ENCODE measurements at places on chromosomes 5 and 9. TPM values are rescaled to one million over a fixed set of nuclear protein-coding genes. Genes with fewer than 3 reads are reported as not detected.
A peak's percentile ranks its signal among the peaks of the same experiment; 100 is the strongest.

FRMD3 gene
- 0.30 TPM for total RNA-seq

GFI1B gene
- total RNA-seq: not detected

UGCG gene
- total RNA-seq: 22.4 TPM

SPATA31A3 gene
- total RNA-seq: not detected

DEPDC1B gene
- 20.5 TPM for total RNA-seq

SPARC gene
- not detected for total RNA-seq

GRCh38 chr5:54717870-54718269, 200.3 kb downstream of the SNX18 start:
- peak; percentile 74 for DNase-seq

DNA sequence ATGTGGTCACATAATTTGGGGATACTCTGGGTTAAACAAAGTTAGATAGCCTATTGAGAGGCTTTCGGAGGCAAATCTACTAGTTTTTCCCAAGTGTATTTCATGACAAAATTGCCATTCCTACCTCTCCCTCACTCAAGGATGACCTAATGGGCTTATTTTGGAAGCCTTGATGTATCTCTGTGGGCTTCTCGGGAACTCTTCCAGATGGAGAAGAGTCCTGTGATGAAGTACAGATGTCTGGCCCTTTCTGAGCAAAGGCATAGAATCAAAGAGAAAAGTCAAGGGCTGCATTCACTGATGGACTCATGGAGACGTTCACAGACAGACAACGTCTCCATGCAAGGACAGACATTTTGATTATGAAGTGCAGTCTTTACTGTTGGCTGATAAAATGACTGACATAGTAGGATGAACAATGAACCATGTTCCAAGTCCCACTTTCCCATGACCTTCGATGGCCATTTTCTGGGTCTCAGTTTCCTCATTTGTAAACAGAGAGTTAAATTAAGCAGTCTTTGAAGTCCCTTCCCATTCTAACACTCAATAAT, 347.2 kb upstream of the CD180 start:
- DNase-seq: no peak

DNA sequence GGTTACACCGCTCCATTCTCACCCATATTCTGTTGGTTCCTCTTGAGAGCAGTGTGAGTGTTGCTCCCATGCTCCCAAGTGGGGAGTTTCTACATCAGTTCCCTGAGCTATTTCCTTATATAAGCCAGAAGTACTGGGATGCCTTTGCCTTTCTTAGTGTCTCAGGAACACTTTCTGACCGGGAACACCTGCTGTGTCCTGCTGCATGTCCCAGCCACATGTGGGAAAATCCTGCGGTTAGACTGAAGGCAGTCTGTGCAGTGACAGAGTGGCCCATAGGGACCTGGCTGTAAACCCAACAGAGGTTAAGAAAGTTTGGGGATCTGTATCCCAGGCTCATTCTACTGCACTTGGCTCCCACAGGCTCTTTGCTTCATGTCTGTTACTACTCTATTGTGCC, 126.0 kb downstream of the EGFLAM start:
- no peak for DNase-seq

GRCh38 chr9:122059214-122059954, 33.7 kb downstream of the TTLL11 start:
- DNase-seq: no peak

GRCh38 chr5:123035360-123035917, 1.1 kb downstream of the PPIC start:
- no peak for DNase-seq

GRCh38 chr5:1950708-1951103, 68.0 kb upstream of the IRX4 start:
- DNase-seq: no peak

DNA sequence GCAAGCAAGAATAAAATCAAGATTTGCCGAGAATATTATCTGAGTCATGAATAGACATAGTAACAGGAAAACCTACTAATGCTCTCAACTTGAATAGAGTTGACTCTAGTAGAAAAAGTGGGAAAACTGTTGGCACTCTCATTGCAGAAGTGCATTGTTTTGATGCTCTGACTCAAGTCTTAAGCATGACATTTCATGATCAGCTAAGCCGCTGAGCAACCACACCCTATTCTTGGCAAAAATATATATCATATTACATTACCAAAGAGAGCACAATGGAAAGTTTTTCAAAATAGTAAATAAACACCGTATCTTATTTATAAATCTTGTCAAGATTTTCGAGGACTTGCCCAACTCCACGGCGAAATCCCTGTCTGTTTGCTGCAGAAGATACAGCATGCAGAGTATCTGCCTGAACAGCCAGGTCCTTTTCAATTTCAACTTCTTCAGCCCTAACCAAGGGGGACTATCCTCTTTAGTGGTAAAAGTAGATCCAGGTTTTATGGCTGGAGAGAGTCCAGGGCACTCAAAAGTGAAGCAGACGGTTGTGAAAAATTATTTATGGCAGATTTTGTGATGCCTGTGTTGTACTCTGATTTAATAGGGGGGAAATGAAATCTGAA, 13.9 kb upstream of the ADAMTSL1 start:
- no peak for DNase-seq

DNA sequence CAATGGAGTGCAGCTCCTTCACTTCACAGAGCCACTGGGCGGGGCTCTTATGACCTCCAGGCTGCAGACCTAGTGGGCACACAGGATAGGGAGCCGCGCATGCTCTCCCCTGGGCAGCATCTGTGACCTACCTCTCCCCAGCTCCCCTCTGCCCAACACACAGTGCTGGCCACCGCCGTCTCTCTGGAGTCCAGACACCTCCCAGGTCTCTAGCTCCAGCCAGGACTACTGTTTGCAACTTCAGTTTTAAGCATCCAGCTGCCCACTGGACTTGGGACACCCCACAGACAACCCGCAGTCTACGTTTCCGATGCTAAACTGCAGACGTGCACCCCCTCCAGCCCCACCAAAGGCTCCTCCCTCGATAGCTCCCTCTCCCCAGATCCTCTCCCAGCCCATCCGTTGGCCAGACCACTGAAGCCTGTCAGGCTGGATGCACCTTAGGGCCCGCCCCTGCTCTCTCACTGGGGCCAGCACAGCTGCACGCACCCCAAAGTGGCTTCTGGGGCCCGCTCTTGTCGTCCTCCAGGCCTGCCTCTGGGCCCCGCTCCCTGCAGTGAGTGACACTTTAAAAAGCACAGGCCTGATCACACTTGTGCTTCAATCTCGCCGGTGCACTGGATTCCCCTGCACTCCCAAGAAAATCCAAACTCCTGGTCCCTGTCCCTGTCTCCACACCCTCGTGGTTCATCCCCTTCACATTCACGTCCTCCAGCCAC, 11.3 kb downstream of the FLT4 start:
- no peak for DNase-seq

- no peak for DNase-seq
Measured at GRCh38 chr5:175253597-175253996, 190.4 kb downstream of the DRD1 start.

DNA sequence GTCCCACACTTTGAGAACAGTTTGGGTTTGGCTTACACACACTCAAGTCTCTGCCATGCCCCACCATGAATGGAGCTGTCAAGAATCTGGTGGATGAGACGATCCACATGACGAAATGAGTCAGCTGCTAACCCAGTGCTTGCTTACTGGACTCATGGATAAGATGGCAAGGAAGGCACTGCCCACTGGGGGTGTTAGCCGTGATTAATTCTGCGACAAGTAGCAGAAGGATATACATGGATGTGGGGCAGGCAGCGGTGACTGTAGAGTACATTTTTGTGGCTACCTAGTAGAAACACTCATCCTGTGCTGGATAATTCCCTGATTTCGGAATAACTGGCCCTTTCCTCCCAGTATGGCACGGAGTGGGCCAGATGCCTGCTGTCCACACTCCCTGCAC, 77.5 kb downstream of the SPATA31C2 start:
- DNase-seq: no peak

- no peak for DNase-seq
Measured at GRCh38 chr9:80538976-80539375, 967.2 kb downstream of the TLE4 start.

- peak; percentile 83 for DNase-seq
Measured at GRCh38 chr9:97397220-97397619, 14.7 kb upstream of the TDRD7 start.

- no peak for DNase-seq
Measured at GRCh38 chr9:111400564-111400898, 70.5 kb upstream of the OR2K2 start.

DNA sequence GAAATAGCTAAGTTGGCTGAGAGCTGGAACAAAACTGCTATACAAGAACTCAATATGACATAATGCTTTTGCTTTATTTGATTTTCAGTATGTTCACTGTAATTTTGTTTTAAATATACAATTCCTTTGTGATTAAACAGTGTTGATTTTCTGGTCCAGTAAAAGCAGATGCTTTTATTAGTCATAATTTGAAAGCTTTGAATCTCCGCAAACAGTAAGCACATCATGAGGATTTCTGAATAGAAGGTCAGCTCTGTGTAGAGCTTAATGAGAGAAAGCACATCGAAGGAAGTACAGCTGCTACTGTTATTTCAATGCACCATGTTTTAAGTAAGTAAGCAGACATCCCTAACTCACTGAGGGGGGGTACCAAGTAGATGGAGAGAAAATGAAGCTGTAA, 701.3 kb upstream of the ACO1 start:
- no peak for DNase-seq

DNA sequence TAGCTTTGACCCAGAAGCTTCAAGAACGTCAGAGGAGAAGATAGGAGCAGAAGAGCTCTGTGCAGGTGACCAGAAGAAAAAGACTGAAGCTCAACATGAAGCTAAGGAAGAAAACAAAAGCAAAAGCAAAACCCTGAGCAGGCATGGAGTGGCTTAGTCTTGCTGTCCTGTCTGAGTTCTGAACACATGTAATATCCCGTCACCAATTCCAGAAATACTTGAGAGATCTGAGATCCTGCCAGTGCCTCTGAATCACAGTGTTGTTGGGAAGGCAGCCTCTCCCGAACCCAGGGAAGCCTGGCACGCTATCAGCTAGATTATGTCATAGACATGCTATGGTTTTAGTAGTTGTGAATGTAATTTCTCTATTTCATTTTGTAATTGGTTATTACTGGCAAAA, 235.7 kb downstream of the ICE1 start:
- no peak for DNase-seq

DNA sequence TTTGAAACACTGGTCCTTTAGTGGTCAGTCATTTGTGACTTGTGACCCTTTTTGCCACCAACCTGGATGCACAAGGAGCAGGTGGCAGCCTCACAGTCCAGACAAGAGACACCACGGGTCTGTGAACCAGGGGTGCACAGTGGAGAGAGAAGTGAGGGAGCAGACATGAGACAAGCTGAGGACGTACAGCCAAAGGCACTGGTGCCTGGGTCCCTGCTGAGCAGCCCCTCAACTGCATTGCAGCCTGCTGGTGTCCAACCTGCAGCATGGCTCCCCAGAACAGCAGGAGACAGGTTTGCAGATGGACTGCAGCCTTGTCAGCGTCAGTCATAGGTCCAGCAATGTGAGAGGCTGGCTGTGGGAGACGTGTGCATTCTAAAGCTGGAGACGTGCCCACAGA, 124.2 kb upstream of the FSTL4 start:
- no peak for DNase-seq

GRCh38 chr9:105062222-105062855, 134.4 kb upstream of the ABCA1 start:
- no peak for DNase-seq

- DNase-seq: no peak
Measured at GRCh38 chr9:136545692-136545964, 220 bp downstream of the NOTCH1 start.

- DNase-seq: peak; percentile 73
Measured at GRCh38 chr5:176608937-176609723, 826 bp downstream of the GPRIN1 start.
